NCI-H1930 (cell line): ENCODE measurements at places on chromosomes 12 and 14.

- DNase-seq, result no peak
Observed at GRCh38 chr12:97167598-97167997, 260.5 kb downstream of the NEDD1 start.

- no peak for DNase-seq
Observed at GRCh38 chr12:48184549-48184922, 1.1 kb downstream of the CCDC184 start.

- no peak for DNase-seq
Observed at GRCh38 chr12:116808113-116809105, 70.3 kb downstream of the RNFT2 start.

DNA sequence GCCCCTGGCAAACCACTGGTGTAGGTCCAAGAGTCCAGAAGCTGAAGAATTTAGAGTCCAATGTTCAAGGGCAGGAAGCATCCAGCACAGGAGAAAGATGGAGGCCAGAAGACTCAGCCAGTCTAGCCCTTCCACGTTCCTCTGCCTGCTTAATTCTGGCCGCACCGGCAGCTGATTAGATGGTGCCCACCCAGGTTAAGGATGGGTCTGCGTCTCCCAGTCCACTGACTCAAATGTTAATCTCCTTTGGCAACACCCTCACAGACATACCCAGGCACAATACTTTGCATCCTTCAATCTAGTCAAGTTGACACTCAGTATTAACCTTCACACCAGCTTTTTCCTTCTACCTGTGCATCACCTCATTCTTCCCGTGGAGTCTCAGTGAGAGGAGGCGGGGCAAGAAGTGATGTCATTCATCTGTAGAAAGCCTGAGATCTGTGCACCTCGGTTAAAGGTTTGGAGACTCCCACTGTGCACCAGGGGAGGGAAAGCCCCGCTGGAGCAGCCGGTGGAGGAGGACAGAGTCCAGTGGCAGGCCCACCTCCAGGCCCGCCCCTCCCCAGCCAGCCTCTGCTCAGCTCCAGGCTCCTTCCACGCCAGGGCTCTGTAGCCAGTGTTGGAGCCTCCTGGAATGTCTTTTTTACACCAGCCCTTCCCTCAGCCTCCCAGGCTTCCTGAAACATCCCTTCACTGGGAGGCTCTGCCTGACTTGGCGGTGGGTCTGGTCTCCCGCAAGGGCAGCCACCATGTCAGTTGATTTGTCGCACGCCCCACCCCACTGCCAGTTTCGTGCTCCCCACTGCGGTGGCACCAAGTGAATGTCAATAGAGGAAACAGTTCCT, 80.1 kb upstream of the DYNC1H1 start:
- DNase-seq, result no peak

DNA sequence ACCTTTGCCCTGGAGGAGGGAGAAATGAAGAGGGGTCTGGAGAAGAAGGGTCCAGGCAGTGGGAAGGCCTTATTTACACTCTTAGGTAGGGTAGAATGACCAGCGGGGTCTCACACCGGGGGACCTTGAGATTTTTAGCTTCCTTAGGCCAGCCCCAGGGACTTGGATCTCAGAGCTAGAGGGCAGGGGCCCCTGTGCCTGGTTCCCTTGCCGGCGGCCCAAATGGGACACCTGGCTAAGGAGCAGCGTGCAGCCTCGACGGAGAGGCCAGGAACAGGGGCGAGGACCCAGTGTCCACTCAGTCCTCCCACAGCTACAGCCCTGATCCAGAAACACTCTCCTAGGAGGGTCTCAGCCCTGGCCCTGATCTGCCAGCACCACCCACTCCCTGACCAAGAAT, 41.8 kb downstream of the DIO3 start:
- DNase-seq, result no peak

DNA sequence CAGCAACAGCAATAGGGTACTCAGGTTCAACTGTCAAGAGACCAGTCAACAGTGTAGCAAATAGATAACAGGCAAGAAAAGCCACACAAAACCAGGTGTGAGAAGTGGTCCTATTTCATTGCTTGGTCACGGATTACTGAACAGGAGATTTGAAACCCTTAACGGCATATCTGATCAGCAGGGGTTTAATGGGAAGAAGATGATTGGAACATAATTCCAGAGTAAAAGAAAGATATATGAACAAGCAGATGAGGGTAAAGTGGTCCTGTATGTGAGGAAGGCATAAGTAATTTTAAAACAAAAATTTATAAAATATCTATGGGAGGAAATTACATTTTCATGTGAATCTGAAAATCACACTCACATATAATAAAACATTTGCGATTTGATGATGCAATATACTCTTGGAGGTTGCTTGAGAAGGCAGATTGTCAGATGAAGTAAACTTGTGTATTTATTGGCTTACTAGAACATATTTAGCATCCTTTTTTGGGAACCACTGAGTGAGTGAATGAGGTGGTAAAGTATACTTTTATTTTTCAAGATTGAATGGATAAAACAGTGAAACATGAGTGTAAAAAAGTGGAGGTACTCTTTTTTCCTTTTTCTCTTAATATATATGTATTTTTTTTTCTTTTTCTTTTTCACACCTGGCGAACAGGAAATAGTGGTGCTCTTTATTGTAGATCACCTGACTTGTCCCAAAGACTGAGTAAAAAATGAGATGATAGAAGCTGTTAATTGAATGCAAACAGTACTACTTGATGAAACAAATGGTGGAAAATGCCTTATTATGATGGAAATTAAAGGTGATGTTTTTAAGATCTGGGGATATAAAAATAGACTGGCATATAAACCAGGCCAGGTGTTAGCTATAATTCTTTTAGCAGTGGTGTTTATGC, 21.6 kb upstream of the SDR39U1 start:
- DNase-seq, result no peak

GRCh38 chr12:40650038-40650704, 42.1 kb upstream of the CNTN1 start:
- no peak for DNase-seq

DNA sequence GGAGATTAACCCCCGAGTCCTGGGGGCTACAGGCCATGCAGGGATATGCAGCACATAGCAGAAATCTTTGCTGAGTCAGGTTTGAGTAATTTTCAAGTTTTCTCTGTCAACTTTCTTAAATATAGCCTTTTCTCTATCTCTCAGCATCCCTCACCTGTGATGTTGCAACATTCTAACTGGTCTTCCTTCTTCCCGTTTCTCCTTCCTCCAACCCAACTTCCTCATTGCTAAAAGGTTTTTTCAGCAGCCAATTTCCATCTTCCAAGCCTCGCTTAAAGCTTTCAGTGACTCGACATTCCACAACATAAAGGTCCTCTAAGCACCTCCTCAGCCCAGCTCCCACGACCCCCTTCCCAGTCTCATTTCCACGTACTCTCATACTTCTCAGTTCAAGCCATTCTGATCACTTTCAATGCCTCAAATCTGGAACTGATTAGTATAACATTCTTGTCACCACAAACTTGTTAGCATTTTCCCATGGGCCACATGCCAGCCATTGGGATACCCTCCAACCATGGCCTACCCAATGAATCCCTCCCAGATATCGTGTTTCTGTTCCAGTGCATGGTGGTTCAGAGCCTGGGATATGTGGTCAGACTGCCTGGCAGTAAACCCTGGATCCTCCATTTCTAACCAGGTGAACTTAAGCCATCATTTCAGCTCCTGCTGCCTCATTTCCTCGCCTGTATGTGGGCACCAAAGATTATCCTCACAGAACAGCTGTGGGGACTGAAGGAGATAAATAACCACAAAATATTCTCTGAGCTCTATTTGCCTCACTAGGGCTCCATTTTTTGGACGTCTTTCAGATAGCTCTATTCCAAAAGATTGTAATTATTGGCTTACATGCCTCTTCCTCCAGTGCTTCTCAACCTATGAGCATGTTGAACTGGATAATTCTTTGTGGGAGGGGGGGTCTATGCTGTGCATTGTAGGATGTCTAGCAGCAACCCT, 65.8 kb downstream of the KCNK10 start:
- DNase-seq, result no peak

DNA sequence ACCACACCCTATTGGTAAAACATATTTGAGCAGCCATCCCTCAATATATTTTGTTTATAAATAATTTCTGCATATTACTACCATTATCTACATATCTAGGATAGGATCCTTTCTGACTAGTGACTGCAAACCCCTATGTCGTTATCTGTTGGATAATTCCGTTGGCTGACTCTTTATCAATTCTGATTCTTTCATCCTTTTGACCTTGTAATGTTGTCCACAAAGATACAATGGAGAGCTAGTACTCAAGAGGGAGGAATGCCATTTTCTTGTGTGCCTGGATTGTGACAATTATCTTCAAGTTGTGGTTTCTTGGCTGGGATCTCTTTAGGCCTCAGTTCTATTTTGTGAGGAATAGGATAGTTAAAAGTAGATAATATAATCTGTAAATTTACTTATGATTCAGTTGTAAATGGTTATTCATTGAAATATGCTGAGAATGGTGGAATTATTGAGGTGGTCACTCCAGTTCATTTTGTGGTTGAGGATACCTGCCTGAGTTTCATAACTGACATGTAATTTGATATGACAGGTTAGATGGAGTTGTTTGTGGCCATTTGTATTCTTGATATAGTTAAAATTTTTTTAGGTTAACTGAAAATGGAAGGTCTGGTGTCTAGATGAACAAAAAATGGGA, 10.1 kb downstream of the CHST11 start:
- DNase-seq, result no peak

DNA sequence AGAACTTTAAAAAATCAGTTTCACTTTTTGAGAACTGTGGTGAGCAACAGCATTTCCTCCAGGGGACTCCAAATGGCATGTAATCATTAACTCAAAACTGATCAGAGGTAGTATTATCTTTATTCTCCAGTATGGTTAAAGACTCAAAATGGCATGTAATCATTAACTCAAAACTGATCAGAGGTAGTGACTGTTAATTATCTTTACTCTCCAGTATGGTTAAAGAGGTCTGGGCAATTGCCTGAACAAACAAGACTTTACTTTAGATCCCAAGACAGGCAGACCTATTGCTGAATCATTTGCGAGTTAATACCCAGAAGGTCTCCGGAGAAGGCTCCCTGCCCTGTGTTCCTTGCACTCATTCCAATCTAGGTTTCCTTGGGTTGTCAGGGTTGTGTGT, 6.6 kb upstream of the ACADS start:
- no peak for DNase-seq
